Activated CD8-positive, alpha-beta memory T cell treated with anti-CD3 and anti-CD28 coated beads, Interleukin-2, amount 10 ng/mL, durations not matched to agents 7 days and 5 days (primary cell): ENCODE measurements at places on chromosomes 2 and 18. TPM values are rescaled to one million over a fixed set of nuclear protein-coding genes. Genes with fewer than 3 reads are reported as not detected.
A peak's percentile ranks its signal among the peaks of the same experiment; 100 is the strongest.

GRCh38 chr2:12006850-12007249, 260.4 kb downstream of the LPIN1 start:
- peaks cover 91% of the 10 kb centered on the region for H3K27me3 ChIP-seq
- no peak overlapping the region for H3K4me3 ChIP-seq

The UGT1A9 gene
- total RNA-seq, result not detected

DNA sequence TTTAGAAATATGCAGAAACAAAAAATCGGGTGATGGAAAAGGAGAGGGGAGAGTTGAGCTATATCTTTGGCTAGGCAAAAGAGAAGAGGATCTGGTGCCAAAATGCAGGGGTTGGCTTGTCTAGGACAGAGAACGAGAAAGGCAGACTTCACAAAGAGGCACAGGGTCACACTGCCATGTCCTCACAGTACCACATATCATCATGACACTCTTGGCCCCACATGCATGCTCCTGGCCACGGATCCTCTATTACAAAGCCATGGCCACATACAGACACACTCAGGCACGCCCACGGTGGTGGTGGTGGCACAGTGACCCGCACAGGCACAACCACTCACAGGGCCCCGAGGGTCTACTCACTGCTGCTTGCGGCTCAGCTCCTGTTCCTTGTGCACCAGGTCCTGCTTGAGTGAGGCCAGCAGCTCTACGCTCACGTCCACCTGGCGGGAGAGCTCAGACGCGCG, 15.9 kb downstream of the FBXO41 start:
- peak overlapping the region; percentile 24 for H3K27ac ChIP-seq
- peaks cover 8% of the 10 kb centered on the region for H3K36me3 ChIP-seq
- DNase-seq, result no peak
- peaks cover 29% of the 10 kb centered on the region for H3K4me1 ChIP-seq

The SLC39A6 gene
- 19.3 TPM for total RNA-seq

DNA sequence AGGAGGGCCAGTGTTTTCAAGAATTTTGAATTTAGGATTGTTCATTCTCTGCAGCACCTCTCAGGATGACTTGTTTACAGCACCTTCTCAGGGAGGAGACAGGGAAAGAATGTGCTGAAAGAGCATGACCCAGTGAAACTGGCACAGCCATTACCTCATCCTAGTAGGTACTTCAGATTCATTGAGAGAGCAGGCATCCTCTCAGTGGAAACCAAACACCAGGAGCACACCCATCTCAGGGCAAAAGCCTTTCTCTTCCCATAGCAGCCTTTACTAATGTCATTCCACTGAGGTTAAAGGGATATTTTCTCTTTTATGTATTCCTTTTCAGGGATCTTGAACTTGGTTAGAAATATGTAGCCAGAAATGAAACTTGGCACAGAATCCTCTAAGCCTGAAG, 2.6 kb downstream of the MAP2 start:
- H3K36me3 ChIP-seq, result no peaks in the 10 kb centered on the region
- no peak overlapping the region for H3K4me3 ChIP-seq
- DNase-seq, result no peak
- no peak overlapping the region for H3K27ac ChIP-seq
- H3K4me1 ChIP-seq, result peaks cover 10% of the 10 kb centered on the region
- peaks cover 27% of the 10 kb centered on the region for H3K27me3 ChIP-seq

DNA sequence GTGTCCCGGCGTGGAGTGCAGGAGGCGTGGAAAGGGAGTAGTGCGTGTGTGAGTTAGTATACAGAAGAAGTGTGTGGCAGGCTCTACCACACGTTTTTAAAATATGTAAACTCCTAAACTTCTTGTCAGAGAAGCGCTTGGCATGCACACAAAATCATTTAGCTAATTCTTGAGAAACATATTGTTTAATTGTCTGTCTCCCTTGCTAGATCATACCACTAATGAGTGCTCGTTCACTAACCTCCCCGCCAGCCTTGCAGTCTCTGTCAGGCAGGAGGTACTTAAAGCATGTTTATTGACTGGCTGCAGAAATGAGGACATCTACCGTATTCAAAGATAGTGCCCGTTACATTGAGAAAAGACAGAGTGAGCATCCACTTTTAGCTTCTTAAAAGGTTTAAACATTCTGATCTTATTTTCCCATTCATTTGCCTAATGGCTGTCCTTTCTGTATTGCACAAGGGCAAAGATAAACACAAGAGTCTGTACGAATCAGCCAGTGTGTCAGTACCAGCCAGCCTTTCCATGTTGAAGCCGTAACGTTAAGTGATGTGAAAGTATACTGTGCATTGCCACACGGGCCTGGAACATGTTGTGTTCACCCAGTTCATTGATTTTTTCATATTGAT, 41.4 kb downstream of the TRAPPC12 start:
- no peak for DNase-seq
- no peak overlapping the region for H3K27ac ChIP-seq
- no peaks in the 10 kb centered on the region for H3K27me3 ChIP-seq
- H3K36me3 ChIP-seq, result peaks cover 16% of the 10 kb centered on the region
- peaks cover 2% of the 10 kb centered on the region for H3K4me1 ChIP-seq
- no peak overlapping the region for H3K4me3 ChIP-seq

- H3K27ac ChIP-seq, result no peak overlapping the region
- DNase-seq, result no peak
- no peak overlapping the region for H3K4me3 ChIP-seq
- H3K4me1 ChIP-seq, result no peaks in the 10 kb centered on the region
- no peaks in the 10 kb centered on the region for H3K27me3 ChIP-seq
- no peaks in the 10 kb centered on the region for H3K36me3 ChIP-seq
Measured at GRCh38 chr18:41134426-41134825, 820.6 kb upstream of the PIK3C3 start.

DNA sequence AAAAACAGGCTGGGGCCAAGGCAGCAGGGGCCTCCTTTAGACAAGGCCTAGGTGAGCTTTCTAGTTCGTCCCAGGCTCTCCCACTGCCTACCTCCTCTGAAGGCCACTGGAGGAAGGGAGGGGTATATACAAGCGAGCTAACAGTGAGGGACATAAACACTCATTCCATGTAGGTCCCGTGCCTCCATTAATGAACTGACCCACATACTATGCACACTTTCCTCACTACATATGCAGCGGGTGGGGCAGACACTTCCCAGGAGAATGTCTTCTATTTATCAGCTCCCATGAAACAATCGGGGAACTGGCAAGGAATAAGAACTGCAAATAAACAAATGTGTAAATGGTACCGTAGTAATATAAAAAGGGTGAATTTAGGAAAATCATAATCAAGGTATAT, 336.5 kb downstream of the NBAS start:
- peaks cover 5% of the 10 kb centered on the region for H3K4me1 ChIP-seq
- H3K27me3 ChIP-seq, result no peaks in the 10 kb centered on the region
- peaks cover 16% of the 10 kb centered on the region for H3K36me3 ChIP-seq
- no peak overlapping the region for H3K4me3 ChIP-seq
- H3K27ac ChIP-seq, result no peak overlapping the region
- DNase-seq, result no peak

GRCh38 chr2:162244541-162245031, 1.3 kb upstream of the FAP start:
- H3K36me3 ChIP-seq, result no peaks in the 10 kb centered on the region
- no peak overlapping the region for H3K27ac ChIP-seq
- DNase-seq, result no peak
- no peak overlapping the region for H3K4me3 ChIP-seq
- H3K4me1 ChIP-seq, result no peaks in the 10 kb centered on the region

DNA sequence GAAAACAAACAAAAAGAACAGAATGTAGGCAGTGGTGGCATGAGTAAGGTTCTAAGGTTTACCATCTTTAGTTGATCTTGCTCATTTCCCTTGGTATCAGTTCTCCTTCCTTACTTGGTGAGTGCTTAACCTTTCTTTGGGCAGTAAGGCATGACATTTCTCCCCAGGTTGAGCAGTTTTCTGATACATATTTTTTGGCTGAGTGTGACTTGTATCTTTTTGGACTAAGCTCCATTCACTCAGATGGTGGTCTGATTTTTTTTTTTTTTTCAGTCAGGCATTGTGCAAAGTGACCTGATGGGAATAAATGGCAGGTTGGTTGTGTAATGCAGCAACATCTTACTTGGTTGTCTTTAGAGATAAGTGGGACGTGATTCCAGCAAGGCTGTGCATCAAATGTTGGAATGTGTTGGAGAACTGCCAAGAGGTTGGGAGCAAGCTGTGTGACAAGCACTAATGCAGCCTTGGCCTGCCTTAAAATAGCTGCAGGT, 15.1 kb downstream of the SPTBN1 start:
- peaks cover 3% of the 10 kb centered on the region for H3K27me3 ChIP-seq
- no peak overlapping the region for H3K27ac ChIP-seq
- DNase-seq, result no peak

GRCh38 chr18:58632552-58632951, 3.7 kb upstream of the ALPK2 start:
- H3K4me1 ChIP-seq, result peaks cover 14% of the 10 kb centered on the region
- peaks cover 2% of the 10 kb centered on the region for H3K27me3 ChIP-seq
- H3K4me3 ChIP-seq, result no peak overlapping the region
- DNase-seq, result no peak

DNA sequence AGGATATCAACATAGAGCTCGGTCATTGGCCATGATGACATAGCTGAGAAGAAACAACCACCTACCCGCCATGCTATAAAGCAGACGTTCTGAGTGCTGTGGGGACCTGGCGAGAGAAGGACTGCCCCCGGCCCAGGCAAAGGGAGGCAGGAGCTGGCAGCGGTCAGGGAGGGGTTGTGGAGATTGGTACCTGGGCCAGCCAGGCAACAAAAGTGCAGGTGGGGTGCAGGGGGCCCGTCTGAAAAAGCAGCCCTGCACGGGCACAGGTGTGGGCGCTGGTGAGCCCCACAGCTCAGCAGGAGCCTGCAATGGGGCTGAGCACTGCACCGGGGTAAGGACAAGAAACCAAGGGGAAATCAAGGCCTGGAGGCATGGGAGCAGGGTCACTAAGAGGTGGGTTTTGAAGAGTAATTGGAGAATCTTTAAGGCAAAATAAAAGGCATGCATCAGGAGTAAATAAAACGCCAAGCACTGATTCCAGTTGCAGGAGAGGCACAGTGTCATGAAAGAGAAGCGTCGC, 464.0 kb downstream of the EIPR1 start:
- H3K36me3 ChIP-seq, result no peaks in the 10 kb centered on the region
- H3K27me3 ChIP-seq, result no peaks in the 10 kb centered on the region
- peak; percentile 8 for DNase-seq
- H3K4me3 ChIP-seq, result no peak overlapping the region
- no peaks in the 10 kb centered on the region for H3K4me1 ChIP-seq

DNA sequence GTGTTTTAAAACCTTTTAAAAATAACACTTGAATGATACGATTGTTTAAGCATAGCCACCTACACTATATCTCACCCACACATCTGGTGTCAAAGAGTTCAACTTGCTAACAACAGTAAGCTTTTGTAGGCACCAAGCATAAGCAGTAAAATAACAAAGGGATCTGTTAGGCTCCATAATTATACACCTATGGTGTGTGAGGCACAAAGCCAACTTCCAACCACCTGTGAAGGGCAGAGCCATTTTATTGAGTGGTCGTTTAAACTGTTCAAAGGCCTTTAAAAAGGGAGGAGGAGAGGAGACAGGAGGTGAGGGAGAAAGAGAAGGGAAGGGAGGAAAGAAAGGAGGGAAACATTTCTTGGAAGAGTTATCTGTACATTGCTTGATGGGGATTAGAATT, 27.9 kb downstream of the NEMP2 start:
- peaks cover 32% of the 10 kb centered on the region for H3K36me3 ChIP-seq
- H3K4me3 ChIP-seq, result no peak overlapping the region
- H3K4me1 ChIP-seq, result no peaks in the 10 kb centered on the region
- no peak for DNase-seq

- H3K27ac ChIP-seq, result no peak overlapping the region
- no peaks in the 10 kb centered on the region for H3K27me3 ChIP-seq
- DNase-seq, result no peak
- H3K4me3 ChIP-seq, result no peak overlapping the region
- H3K4me1 ChIP-seq, result no peaks in the 10 kb centered on the region
- no peaks in the 10 kb centered on the region for H3K36me3 ChIP-seq
Measured at GRCh38 chr2:153443106-153443505, 35.5 kb downstream of the RPRM start.

DNA sequence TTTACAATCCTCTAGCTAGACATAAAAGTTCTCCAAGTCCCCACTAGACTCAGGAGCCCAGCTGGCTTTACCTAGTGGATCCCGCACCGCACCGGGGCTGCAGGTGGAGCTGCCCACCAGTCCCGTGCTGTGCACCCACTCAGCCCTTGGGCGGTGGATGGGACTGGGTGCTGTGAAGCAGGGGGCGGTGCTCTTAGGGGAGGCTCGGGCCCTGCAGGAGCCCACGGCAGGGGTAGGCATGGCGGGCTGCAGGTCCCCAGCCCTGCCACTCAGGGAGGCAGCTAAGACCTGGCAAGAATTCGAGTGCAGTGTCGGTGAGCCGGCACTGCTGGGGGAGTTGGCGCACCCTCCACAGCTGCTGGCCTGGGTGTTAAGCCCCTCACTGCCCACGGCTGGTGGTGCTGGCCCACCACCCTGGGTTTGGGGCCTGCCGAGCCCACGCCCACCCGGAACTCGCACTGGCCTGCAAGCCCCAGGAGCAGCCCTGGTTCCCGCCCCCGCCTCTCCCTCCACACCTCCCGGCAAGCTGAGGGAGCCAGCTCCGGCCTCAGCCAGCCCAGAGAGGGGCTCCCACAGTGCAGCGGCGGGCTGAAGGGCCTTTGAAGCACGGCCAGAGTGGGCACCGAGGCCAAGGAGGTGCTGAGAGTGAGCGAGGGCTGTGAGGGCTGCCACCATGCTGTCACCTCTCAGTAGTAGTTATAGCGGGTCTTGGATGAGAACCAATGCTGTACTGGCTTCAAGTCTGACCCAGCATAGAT, 255.2 kb downstream of the CDH7 start:
- no peaks in the 10 kb centered on the region for H3K27me3 ChIP-seq
- no peak overlapping the region for H3K27ac ChIP-seq
- DNase-seq, result no peak
- H3K4me3 ChIP-seq, result no peak overlapping the region

The SIGLEC15 gene
- total RNA-seq, result not detected

DNA sequence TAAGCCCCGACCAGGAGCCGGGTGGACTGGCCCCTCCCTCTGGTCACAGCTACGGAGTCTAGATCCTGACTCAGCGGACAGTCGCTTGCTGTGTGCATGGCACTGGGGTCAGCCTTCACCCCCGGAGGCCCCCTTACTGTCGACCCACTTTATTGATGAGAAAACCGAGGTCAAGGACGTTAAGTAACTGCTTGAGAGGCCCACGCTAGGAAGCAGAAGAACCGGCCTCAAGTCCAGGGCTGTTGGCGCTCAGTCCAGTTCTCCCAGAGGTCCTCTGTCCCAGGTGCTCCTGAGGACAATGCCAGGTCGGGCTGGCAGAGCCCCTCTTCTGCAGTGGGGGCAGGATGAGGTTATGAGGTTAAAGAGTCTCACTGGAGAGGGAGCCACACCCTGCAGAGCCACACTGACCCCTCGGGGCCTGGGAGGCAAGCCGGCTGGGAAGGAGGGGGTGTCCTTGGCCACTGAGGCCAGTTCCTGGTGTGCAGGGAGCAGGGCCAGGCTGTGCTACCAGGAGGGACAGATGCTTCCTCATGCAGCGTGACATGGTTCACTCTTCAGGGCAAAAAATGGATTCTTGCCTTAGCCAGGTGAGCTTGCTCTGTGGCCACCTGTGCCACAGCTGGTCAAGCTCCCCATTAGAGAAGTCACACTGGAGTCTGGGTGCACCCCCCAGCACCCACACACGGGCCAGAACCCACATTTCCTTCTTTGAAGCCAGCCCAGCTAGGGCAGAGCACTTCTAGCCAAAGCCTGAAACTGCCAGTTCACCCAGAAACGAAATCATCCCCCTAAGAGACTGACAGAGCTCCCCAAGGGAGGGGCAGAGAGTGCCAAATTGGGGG, 47.3 kb upstream of the HPCAL1 start:
- H3K27me3 ChIP-seq, result peaks cover 19% of the 10 kb centered on the region
- H3K4me3 ChIP-seq, result no peak overlapping the region
- H3K27ac ChIP-seq, result no peak overlapping the region
- H3K36me3 ChIP-seq, result peaks cover 8% of the 10 kb centered on the region
